ENCODE measurements at places on chromosomes 1 and 21.

GRCh38 chr1:44617703-44618029, 56.6 kb downstream of the TMEM53 start:
- no peak for DNase-seq

DNA sequence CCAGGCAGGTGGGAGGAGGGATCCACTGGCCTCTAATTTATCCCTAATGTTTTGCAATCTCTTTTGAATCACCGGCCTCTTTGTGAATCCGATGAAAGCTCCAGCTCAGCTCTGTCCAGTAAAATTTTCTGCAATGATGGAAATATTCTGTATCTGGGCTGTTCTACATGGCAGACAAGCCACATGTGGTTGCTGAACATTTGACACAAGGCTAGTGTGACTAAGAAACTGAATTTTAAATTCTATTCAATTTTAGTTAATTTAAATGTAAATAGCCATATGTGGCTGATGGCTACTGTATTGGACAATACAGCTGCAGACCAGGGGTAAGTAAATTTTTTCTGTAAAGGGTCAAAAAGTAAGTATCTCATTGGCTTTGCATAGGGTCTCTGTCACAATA, 135.1 kb downstream of the CSMD2 start:
- DNase-seq: no peak

GRCh38 chr1:110857964-110858948, 14.7 kb upstream of the CD53 start:
- no peak for DNase-seq

DNA sequence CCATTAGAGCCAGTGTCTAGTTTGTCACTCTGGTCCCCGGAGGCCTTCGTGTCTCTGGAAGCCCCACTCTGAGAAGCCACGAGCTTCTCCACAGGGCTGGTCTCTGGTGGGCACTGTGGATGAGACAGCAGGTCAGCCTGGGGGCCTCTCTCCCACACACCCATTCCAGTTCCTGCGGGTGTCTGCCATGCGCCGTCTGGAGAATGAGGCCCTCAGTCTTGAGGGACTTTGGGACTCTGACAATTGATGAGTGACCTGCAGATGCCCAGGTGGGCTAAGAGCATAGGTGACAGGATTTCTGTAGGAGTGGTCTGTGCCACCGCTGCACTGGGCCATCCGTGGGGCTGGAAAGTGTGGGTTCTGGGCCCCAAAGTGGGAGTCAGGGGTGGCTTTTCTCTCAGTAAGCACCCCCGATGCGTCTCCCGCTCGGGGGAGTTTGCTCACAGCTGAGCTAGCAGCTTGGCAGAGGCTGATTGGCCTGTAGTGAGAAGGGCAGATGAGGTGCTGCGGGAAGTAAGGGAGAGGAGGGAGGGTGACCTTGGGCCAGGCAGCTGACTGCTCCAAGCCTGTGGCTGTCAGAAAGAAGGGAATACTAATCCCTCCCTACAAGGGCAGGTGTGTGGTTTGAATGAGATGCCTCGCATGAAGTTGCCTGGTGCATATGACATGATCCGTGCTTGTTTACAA, 26.4 kb downstream of the LHX4 start:
- DNase-seq: no peak

DNA sequence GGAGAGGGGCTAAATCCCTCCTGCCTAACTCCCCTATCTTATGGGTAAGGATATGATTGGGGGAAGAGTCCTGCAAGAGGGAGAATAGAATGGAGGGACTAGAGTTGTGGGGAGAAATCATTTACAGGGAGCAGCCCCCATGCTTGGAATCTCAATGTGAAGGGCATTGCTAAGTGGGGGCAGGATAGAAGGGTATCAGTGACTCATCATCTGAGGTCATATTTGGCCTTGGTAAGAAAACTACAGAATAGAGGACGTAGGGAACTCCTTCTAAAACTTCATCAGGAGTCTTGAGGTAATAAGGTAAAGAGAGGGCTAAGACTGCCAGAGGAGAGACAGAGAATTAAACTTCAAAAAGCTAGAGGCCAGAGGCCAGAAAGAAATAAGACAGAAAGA, 487 bp downstream of the HJV start:
- DNase-seq: no peak

DNA sequence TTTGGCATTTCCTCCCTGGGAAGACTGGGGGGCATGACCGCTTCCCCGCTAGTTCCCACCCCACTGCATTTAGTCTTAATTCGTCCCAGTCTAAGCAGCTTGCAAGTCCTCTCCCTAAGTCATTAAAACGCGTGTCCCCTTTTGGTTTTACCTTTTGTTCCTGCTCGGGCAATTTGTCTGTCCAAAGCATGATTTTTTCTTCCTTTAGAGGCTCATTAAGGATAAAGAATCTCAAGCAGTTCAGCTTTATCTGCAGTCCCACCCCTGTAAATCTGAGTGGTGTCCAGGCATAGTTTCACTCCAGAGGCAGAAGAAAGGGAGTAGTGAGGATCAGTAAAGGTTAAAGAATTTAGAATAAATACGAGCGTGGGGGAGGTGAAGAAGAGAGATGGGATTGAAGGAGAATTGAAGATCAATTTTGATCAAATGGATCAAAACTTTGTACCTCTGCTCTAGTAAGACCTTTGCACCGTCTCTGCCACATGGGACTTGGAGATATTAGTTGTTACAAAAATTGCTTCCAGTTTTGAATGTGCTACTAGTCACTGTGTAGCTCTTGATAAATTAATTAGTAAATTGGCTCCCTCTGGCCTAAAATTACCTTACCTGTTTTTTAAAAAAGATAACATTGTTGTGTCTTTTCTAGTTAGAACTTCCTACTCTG, 989 bp upstream of the ETV3 start:
- no peak for DNase-seq

DNA sequence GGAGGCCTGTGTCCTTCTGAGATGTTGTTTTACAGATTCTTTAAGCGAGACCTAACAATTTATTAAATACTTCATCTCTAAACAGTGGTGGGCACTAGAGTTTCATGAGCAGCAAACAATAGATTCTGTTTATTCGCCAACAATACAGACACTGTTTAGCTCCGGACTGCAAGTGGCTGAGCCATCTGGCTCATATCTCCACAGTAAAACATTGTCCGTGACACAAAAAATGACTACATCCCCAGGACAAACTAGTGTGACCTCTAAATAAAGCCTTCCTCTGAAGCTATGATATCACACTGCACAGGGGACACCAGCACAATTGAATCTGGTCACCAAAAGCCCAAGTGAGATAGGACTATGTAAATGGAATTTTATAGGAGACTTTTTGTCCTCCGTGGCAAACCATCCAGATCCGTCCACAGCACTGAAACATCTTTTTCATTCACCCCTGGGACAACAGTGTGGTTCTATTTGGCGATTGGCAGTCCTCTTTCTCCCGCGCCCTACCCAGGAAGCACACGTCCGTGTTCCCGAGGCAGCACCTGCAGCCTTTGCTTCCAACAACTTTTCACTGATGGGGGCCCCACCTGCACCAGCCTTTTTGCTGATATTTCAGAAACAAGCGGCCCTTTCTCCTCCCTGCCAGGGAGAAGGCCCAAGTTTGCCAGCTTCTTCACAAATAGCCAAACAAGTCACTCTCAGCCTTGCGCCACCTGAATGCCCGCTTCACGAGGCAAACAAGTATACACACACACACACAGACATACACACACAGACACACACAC, 47.4 kb downstream of the OLIG1 start:
- no peak for DNase-seq

GRCh38 chr1:167182571-167183320, 37.9 kb upstream of the POU2F1 start:
- no peak for DNase-seq

- DNase-seq: peak; percentile 58
Measured at GRCh38 chr1:42944246-42944928, 14.3 kb downstream of the SLC2A1 start.

DNA sequence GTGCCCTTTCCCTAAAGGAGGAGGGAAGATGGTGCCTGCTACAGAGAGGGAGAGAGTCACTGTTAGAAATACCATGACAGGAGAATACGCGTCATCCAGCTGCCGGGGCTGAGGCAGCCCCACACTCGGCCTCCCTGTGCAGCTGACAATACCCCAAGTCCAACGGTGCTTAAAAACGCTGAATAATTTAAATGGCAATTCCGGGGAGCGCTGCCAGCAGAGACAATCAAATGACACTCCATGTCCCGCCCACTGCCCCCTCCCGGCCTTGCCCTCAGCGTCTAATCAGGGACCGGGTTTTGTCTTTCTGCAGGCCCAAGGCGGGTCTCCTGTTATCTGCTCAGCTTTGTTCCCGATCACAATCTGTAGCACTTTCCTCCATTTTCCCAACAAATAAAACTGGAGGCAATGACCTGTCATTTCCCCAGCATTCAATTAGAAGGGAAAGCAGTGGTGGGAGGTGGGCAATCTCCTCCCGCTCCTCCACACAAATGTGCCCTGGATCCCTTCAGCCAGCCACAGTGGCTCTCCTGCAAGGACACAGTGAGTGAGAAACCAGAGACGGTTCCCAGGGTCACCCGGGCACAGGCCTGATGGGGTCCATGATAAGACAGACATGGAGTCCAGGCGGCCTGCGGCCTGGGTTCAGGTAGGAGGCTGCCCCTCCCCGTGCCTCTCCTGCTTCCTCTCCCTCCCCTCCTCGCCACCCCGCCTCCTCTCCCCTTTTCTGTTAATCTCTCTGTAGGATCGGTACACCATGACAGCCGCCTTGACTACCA, 42.7 kb upstream of the AJAP1 start:
- DNase-seq: no peak

- DNase-seq: peak; percentile 60
Measured at GRCh38 chr1:204894031-204894430, 23.4 kb downstream of the NFASC start.

DNA sequence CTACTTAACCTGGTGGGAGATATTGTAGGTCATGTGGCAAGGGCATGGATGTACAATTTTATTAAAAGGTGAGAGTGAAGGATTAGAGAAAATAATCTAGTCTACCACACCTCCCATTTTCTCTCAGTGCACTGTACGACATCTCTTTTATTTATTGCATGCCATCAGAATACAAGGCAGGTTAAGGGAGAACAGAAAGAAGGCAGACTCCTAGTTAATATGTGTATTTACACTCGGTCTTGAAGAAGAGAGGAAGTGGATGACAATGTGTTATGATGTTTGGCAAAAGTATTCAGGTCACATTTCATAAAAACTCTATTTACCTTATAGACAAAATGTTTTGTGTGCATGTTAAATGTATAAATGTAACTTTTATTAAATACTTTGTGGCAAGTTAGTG, 306.1 kb downstream of the CTH start:
- no peak for DNase-seq

GRCh38 chr1:186834399-186834958, 5.7 kb downstream of the PLA2G4A start:
- no peak for DNase-seq

DNA sequence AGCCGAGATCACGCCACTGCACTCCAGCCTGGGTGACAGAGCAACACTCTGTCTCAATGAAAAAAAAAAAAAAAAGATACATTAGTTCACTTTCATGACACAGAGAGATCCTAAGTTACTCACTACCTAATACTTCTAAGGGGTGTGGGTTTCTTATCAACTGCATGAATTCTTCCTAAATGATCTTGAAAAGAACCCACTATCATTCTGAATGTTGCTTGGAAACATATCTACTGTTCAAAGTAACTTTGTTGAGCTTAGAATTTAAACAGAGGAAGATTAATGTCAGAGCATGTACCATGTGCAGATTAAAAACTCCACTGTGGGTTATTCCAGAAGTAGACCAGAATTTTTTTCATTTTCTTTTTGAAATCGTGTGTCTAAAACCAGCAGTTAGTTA, 241.5 kb downstream of the LTN1 start:
- DNase-seq: no peak

DNA sequence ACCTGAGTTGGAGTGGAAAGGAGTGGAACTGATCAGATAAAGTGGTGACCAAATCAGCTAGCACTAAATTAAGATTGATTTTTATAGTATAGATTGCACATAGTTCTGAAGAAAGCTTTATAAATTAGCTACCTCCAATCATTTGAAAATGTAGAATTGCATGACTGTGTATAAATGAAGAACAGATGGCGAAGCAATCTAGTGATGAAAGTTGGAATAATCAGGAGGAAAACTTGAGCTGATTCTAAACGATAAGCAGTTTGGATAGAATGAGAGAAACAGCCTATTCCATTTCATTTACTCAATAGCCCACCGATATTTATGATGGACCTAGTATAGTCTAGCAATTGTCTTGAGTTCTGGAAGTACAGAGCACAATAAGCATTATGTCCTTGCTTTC, 661.5 kb downstream of the PLA2G4A start:
- no peak for DNase-seq

- DNase-seq: no peak
Measured at GRCh38 chr1:172778456-172779455, 119.9 kb downstream of the FASLG start.

GRCh38 chr1:43363283-43363934, 4.4 kb downstream of the ELOVL1 start:
- DNase-seq: no peak

DNA sequence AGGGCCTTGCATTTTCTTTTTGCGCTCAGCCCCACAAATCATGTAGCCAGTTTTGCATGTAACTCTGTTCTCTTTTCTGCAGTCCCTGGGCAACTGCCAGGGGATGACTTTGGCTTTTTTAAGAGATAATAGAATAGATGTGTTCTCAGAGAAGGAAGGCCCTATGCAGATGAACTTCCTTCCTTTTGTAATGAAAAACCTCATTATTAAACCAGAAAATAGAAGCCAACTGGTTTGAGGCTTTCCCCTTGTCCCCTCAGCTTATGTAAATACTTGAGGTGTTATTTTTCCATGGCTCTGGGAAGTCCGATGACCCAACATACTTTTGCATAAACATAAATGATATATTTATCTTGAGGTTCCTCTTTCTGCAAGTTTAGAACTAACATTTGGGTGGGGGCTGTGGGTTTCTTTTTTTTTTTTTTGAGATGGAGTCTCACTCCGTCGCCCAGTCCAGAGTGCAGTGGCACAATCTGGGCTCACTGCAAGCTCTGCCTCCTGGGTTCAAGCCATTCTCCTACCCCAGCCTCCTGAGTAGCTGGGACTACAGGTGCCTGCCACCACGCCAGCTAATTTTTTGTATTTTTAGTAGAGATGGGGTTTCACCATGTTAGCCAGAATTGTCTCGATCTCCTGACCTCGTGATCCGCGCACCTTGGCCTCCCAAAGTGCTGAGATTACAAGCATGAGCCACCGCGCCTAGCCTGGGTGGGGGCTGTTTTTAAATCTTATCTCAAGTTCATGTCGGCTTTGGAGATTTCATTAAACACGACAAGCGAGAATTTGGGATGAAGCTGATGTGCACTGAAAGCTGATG, 14.4 kb upstream of the FCRL5 start:
- DNase-seq: no peak

DNA sequence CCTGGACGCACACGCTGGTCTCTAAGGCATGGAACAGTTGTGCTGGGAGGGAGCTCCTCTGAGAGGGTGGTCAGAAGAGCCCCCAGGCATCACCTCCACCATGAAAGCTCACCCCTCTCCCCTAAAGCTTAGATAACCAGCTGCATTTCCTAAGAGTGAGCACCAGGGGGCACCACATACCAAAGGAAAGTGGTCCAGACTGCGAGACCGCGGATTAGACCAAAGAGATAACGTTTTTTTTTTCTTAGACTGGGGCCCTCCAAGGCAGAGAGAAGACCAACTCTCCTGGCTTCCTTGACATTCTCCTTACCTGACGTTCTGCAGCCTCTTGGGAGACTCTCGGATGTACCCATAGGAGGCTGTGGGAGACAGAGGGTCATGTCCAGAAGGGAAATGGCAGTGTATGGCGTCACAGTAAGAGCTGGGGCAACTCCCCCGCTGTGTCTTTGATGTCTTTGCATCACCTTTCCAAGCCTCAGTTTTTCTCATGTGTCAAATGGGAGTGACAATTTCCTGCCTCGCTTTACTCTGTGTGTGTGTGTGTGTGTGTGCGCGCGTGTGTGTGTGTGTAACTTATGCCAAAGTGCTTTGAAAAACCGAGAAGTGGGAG, 12.3 kb upstream of the IFNLR1 start:
- peak; percentile 57 for DNase-seq
